ENCODE measurements at places on chromosomes 6 and 20.

DNA sequence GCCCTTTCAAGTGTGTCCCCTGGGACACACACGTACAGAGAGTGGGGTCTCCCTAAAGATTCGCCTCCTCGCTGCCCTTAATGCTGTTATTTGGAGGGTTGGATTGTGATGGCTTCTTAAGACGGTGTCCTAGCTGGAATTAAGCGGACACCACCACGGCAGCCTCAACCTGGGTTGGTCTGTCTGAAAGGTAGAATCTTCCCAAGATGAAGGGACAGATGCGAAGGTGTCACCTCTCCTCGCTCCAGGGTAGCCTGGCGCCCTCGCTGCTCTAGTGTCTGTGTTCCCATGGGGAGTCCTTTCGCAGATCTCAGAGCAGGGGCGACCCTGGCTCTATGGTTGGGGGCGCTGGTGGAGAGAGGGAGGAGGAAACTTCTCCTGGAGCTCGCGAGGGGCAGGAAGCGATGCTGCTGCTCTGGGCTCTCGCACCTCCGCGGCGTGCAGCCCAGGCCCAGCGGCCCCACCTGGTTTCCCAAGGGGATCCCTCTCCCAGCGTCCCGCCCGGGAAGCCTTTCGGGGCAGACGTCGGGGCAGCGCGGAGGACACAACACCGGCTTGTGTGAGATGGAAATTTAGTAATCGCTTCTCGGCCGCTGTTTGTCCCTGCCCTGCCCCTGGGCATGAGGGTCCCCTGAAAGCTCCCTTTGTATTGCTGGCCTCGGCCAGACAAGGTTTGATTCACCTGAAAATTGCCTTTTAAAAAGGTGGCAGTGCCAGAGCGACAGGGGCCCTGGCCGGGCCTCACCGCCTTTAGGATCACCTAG is 1.7 kb downstream of the RSPO3 start:
- no peak for DNase-seq

DNA sequence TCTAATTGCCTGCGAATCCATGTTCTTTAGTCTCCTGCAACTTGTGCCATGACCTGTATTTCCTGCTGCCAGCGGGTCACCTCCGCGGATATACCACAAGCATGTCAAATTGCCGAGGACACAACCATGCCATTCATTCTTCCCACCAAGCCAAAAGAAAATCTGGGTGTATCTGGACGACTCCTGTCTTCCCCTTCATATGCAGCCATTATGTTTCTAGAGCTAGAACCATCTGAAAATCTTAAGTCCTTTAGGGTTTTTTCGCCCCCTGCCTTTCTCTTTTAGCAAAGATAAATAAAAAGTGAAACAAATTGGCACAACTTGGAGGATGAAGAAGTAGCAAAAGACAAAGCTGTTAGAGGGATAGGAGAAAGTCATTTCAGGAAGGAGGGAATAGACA is 242.6 kb downstream of the ARID1B start:
- DNase-seq = no peak

GRCh38 chr6:135842618-135843392 is 8.7 kb upstream of the PDE7B start:
- no peak for DNase-seq

GRCh38 chr6:13617066-13617465 is 1.9 kb downstream of the NOL7 start:
- DNase-seq = no peak

DNA sequence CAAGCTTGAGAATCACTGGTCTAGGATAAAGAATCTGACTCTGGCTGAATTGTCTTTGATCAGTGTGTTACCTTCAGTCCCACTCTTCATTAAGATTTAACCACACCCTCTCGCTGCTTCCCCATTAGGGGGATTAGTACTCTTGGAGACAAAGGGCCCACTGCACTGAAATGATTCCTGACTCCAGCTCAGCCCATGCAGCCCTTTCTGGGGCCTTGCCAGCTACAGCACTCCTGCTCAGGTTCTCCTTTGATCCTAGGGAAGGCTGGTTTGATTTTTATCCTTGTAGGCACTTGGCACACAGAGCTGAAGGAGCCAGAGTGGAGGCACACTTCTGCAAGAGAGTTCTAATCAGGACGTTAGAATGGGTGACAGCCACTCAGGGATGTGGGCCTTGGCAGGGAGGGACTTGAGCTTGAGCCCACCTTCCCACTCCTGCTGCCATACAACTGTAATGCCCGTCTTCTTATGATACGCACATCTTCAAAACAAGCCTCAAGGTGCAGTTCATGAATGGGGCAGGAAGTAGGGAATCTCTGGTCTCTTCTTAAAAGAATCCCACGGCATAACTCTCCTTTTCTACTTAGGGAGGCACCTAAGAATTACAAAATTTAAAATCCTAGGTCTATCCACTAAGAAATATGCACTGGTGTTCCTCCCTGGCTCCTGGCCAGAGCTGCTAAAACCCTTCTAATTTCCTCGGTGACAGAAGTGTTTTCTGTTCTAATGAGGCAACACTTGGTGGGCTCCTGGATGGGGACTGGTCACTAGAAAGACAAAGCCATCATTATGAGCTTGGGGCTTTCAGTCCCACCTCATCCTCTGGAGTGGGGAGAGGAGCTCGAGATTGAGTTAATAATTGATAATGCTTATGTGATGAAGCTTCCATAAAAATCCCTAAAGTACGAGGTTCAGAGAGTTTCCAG is 1.5 kb upstream of the SLA2 start:
- no peak for DNase-seq

GRCh38 chr6:90502866-90503407 is 83.9 kb downstream of the MAP3K7 start:
- DNase-seq = no peak
